ENCODE measurements at places on chromosomes 7 and 10.

GRCh38 chr7:3206771-3207191, 94.3 kb upstream of the SDK1 start:
- no peak for DNase-seq

- DNase-seq, result no peak
Observed at GRCh38 chr7:36171503-36171902, 18.4 kb downstream of the EEPD1 start.

- DNase-seq, result no peak
Observed at GRCh38 chr7:128703609-128704241, 31.6 kb downstream of the GARIN1A start.

DNA sequence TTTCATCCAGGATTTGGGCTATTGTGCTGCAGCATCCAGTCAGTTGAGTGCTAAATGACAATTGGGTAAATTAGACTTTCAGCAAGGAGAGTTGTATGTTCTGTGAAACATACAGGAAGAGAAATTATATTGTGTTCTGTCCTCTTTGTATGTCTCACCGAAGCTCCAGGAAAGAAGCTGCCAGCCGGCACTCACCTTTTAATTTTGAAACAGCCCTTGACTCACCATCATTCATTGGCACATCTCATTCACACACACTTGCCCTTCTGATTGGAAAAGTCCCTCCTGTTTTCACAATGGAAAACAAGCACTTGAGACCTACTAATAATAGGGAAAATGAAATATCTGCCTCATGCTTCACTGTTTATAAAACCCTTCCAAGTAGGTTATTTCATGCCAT, 495.6 kb downstream of the RPS24 start:
- no peak for DNase-seq

- peak; percentile 66 for DNase-seq
Observed at GRCh38 chr7:101743241-101743994, 74.0 kb upstream of the CUX1 start.

- no peak for DNase-seq
Observed at GRCh38 chr10:49319206-49319605, 20.2 kb downstream of the C10orf71 start.
